ENCODE measurements at places on chromosomes 2 and 18.
A peak's percentile ranks its signal among the peaks of the same experiment; 100 is the strongest.

DNA sequence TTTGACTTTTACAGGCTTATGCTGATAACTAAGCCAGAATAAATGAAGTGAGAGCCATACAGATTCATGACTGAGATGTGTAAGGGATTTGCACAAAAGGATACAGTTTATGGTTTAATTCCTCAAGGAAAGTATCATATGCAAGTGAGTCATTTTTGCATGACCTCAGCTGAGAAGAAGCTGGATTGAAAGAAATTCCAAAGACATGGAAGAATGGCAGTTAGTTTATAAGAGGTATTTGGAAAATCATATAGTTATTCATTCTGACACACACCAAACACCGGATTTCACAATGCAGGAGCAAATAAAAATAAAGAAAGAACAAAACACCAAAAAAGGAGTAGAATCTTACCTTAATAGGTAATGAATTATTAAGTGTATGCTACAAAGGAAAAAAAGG lies 83.2 kb upstream of the RND3 start:
- DNase-seq: no peak

DNA sequence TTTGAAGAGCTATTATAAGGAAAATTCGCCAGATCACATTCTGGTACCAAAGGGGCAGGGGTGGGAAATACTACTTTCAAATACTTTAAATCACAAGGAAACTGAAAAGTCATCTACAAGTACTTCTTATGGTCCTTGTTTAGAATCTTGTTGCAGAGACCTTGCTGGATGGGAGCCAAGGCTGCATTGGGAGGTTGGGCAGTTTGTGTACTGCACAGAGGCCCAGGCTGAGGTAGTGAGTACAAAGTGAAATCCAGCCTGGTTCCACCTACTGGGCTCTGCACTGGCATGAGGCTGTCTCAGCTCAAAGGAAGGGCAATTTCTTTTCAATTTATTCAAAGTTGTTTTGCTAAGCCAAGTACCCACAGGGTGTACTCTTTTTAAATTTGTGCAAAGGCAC lies 140.3 kb upstream of the DLX2 start:
- no peak for DNase-seq

GRCh38 chr2:101883860-101884259 lies 107.9 kb upstream of the IL1R2 start:
- peak; percentile 14 for DNase-seq

GRCh38 chr2:85151026-85151425 lies 17.8 kb downstream of the TCF7L1 start:
- DNase-seq: no peak

GRCh38 chr2:109511168-109511567 lies 102.6 kb downstream of the SEPTIN10 start:
- DNase-seq: no peak

- DNase-seq: peak; percentile 37
These were observed at the start of gene SH3BP4 for GRCh38 chr2:234951664-234952269. SH3BP4 (plus strand) TSS chr2:234952017; CDS start chr2:235035003, 82,986 bp downstream.
